ENCODE measurements at places on chromosomes 16 and 17.
A peak's percentile ranks its signal among the peaks of the same experiment; 100 is the strongest.

GRCh38 chr16:27748868-27749546 lies 199.1 kb downstream of the KATNIP start:
- DNase-seq, result peak; percentile 88

DNA sequence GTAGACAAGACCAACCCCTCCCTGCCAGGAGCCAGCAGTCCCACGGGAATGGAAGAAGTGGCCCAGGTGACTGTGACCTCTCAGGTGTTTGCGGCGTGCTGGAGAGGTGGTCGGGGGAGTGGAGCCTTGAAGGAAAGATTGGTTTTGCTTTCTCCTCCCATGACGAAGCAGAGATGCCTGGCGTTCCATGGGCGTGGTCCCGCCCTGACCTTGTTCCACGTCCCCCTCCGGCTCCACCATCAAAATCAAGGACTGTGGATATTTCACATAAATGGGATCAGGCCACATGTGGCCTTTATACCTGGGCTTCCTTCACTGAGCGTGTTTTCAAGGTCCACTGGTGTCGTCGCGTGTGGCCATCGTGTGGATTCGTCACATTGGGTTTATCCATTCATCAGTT lies 270.6 kb upstream of the TNRC6C start:
- DNase-seq, result no peak

- DNase-seq, result no peak
These were observed 105.8 kb upstream of the GSE1 start for GRCh38 chr16:85507342-85507741.

- DNase-seq, result no peak
These were observed 5.9 kb downstream of the ZNF207 start for GRCh38 chr17:32355649-32356377.

GRCh38 chr16:12419151-12419550 lies 384.5 kb downstream of the CPPED1 start:
- no peak for DNase-seq

DNA sequence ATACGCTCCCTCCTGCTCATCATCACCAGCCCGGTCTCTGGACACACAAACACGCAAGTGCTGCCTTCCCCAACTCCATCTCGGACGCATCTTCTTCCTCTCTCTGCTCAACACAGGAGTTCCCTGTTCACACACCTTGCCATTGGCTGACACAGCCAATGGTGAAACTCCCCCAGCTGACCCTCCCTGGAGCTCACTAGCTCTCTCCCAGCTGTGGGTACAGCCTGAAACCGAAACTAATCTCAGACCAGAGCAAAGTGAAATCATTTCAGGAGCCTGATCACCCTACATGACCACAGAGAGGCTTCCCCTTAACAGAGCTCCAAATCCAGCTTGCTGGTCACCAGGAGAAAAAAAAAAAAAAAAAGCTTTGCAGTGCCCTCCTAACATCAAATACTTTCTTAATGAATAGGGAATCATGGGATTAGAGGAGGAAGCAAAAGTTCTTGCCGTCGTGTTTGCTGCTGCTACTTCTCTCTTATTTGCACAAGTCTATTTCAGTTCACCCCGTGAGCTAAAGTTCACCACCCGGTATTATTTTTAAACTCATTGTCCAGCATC lies 8.3 kb downstream of the CUEDC1 start:
- peak; percentile 91 for DNase-seq

DNA sequence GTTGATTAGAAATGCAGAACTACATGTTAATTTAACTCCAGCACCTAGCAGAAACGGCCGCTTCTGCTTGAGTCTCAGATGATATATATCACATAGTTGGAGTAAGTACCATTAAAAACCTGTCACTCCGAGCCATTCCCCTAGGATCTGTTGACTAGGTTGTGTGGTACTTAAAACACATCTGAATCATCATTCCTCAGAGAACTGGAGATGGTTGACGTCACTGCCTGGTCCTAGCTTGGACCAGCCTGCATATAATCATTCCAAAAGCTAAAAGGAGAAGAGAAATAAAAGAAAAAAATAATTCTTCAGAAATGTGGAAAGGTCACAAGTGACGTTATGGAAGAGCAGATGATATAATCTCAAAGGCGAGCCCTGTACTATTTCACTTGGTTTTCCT lies 31.3 kb upstream of the RASL10B start:
- DNase-seq, result peak; percentile 70

GRCh38 chr16:53865494-53865863 lies 161.5 kb downstream of the FTO start:
- DNase-seq, result peak; percentile 66

- DNase-seq, result peak; percentile 43
These were observed 142.8 kb downstream of the PRKCA start for GRCh38 chr17:66445229-66445628.

DNA sequence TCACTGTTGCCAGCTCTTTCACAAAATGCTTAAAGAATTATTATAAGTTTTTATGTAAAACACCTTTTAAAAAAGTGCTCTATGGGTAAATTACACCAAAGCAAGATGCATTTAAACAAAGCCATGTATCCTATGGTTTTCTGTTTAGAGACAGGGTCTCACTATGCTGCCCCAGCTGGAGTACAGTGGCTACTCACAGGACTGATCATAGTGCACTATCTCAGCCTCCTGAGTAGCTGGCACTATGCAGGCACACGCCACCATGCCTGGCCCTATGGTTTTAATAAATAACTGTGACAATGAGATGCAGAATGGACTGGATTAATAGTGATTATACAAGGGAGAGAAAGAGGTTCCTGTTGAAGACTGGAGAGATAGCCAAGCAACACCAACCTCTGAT lies 40.2 kb downstream of the SPOP start:
- no peak for DNase-seq

DNA sequence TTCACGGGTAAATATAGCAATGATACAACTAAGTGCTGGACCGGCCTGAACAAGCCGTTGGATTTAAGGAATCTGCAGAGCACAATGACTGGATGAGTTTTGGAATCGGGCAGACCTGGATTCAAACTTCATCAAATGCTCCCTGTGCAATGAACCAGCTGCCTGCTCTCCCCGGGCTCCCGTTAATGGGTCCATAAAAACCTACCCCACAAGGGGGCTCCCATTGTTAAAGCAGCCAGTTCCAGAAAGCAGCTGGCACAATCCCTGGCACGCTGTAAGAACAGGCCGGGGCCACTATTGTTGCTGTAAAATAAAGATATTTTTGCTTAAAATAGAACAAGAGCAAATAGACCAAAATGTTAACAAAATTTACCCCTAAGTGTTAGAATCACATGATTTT lies 131.9 kb downstream of the C16orf95 start:
- no peak for DNase-seq

- DNase-seq, result no peak
These were observed 29.8 kb downstream of the PLD6 start for GRCh38 chr17:17176341-17176740.

- DNase-seq, result no peak
These were observed 50.0 kb upstream of the TNRC6C start for GRCh38 chr17:77908501-77908900.

DNA sequence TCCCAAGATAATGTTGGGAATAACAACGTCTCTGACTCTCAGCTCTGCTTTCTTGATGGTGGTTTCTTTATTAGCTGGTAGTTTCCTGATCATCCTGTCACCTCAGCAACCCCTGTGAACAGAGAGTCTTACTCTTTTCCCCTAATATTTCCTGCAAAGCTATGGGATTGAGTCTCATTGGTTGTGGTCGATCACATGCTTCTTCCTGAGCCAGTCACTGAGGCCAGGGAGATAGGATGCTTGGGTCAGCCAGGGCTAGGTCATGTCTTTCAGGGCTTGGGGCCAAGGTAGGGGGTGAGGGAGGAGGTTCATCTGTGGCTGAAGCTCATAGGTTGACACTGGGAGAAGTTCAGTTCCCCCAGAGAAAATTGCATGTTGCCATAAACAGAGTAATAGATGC lies 114.3 kb downstream of the ABCC1 start:
- no peak for DNase-seq

DNA sequence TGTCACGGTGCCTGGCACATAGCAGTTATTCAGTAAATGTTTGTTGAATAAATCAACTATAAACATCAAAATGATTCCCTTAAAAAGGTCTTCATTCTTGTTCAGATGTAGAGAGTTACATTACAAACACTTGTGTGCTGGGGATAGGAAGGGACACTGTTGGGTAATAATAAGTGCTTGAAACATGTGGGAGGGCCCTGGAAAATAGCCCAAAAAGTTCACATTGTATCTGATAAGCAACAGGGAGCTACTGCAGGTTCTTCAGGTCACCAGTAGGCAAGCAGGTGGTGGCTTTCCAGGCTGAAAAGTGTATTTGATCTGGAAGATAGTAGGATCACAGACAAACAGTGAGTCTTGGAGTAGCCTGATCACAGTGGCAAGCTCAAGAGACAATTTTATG lies 19.0 kb upstream of the ZNF652 start:
- no peak for DNase-seq

GRCh38 chr17:15649861-15650421 lies 30.4 kb upstream of the FBXW10B start:
- DNase-seq, result peak; percentile 73

GRCh38 chr17:35743626-35744328 lies 9.3 kb downstream of the GAS2L2 start:
- DNase-seq, result peak; percentile 48

DNA sequence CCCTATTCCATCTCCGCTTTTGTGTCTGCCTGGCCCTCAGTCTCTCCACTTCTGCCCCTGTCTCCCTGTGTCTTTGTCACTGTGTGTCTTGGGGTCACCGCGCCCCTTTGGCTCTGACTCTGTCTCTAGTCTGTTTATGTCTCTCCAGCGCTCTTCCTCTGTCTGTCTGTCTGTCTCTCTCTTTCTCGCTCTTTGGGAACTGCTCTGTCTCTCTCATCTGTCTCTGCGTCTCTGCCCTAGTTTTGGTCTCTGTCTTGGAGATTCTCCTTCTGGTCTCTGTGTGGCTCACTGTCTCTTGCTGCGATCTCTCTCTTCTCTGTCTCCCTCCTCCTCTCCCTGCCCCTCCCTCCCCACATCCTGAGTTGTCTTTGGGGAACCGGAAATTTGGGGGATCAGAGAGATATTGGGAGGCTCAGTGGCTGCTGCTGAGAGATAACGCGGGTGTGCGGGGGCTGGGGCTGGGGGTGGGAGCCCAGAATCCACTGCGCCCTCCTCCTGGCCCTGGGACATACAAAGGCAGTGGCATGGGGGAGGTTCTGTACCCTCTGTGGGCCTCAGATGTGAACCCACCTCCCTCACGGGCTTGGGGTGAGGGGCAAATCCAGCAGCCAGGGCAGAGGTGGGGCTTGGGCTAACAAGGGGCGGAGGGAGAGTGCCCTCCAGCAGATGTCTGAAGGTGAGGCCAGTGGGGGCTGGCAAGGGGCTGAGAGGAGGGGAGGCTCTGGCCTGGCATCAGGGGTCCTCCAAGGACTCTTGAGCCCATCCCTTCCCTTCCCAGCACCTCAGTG lies 24.4 kb downstream of the LAT start:
- no peak for DNase-seq

DNA sequence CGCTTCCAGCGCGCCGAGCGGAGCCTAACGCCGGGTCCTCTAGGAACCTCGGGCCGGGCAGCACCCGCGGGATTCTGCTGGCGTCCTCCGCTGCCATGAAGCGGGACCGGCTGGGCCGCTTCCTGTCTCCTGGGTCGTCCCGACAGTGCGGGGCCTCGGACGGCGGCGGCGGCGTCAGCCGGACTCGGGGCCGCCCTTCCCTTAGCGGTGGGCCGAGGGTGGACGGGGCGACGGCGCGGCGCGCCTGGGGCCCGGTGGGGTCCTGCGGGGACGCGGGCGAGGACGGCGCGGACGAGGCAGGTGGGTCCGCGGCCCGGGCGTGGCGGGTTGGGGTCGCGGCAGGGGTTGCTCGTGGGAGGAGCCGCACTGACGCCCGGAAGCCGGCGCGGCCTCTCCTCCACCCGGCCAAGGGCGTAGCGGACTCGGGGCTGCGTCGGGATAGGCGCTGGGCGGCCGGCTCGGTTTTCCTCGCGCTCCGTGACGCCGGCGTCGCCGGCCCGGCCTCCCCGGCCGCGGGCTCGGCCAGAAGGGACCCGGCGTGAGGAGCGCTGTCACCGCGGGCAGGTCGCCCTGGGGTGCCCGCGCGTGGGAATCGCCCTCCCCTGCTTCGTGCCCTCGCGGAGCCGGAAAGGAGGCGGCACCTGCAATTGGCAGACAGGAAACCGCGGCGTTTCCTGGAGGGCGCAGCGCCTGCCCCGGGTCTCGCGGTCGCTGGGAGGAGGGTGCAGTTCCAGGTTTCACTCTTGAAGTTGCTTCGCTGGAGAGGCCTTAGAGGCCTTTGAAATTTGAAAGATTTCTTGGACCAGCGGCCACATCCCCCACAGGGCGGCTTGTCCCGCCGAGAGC lies 432 bp downstream of the ZNF276 start:
- DNase-seq, result peak; percentile 79

- no peak for DNase-seq
These were observed 252.4 kb upstream of the CACNG5 start for GRCh38 chr17:66582373-66583111.

DNA sequence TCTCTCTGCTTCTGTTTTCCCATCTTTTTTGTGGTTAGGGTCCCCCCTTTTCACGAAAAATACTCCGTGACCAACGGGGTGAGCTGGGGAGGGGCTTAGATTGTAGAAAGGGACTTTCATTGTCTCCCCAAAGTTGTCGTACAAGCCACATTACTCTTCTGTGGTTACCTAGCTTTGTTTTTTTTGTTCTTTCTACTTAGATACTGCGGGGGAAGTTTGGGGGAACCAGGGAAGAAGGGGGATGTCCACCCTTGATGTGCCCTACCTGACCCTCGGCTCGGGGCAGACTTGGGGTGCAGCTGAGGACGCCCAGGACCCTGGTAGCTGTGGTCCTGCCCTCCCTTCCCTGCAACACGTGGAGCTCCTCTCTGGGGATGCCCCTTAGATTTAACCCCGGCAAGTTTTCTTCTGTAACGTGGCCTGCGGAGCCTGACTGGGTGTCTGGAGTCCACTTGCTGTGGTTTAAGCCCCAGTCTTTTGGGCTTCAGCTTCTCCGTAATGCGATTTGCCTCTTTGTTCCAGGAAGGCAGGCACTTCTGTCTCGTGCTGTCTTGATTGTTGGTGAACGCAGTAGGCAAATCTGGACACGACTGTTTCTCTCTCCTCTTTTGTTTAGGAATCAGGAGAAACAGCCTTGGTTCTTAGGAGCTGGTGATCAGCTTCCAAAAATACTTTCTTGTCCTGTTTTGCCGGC lies 892 bp downstream of the ABCC1 start:
- peak; percentile 59 for DNase-seq

DNA sequence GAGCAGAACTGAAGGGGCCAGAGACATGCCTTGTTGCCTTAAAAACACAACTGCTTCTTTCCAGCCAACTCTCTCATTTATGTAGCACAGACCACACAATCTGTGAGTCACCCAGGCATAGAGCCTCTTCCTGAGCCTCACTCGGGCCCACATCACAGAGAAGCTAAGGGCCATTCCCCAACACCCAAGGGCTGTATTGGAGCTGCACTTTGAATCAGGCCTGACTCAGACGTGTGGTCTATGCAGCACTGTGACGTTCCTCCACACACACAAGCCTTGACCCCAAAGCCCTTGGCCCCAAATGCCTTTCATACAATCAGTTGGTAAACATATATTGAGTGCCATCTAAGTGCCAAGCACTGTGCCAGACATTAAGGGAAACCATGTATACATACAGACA lies 308.9 kb upstream of the DYNLRB2 start:
- DNase-seq, result peak; percentile 10

- DNase-seq, result no peak
These were observed 440.4 kb downstream of the SOX9 start for GRCh38 chr17:72561266-72561665.

GRCh38 chr17:9240659-9241370 lies 219.5 kb downstream of the NTN1 start:
- DNase-seq, result peak; percentile 66

All from fibroblast of villous mesenchyme (primary cell).